ENCODE measurements at places on chromosomes 16 and 17.

- peak; percentile 68 for DNase-seq
Observed at GRCh38 chr17:13031718-13032350, 14.0 kb upstream of the ELAC2 start.

DNA sequence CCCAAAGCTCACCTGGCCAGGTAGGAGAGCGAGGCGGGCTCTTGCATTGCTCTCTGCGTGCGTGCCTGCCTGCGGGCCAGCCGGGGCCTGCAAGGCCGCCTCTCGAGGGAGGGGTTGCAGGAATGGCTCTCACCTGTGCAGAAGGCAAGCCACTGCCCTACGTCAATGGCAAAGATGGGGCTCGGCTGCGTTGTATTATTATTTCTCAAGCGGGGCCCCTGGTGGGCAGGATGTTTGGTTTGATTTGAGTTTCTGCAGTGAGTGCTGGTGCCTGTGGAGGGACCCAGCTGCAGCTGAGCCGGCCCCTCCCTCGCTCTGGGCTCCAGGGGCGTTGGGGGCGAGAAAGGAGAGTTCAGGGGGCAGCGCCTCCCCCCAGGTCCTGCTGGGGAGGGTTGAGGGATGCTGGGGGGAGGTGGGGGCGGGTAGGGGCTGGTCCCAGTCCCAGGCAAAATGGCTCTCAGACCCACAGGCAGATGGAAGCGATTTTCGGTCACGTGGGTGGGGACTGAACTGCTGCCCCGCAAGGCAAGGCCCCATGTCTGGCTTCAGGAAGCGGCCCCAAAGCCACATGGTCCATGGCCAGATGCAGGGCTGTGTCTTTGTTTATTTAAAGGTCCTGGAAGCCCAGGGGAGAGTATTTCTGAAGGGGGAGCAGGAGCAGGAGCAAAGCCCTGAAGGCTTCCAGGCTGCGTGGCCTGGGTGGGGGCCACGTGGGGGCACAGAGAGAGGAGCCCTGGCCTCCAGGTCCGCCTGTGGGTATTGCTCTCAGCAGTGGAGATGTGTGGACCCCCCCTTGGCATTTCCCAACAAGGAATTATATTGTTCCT is 338.8 kb downstream of the SEC14L1 start:
- no peak for DNase-seq

GRCh38 chr17:2459917-2460271 is 51.8 kb downstream of the METTL16 start:
- DNase-seq = no peak

GRCh38 chr16:1164975-1165374 is 12.1 kb downstream of the CACNA1H start:
- DNase-seq = no peak

DNA sequence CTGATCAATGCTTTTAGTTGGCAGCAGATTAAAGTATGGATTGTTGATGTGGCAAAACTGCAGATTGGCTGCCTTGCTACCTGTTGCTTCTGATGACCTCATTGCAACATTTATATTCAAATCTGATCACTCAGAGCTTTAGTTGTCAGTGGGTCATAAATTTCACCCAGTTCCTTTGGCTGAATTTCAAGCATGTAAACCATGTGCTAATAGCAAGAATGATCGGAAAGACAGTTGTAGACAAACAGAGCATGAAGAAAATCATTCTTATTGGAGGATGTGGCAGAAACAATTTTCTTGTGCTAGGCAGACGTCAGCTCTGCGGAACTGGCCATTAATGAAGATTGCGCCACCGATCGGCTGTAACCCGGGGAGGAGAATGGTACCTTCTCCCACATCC is 346.6 kb upstream of the EEF2KMT start:
- DNase-seq = no peak

GRCh38 chr17:50917418-50917743 is 51.2 kb upstream of the TOB1 start:
- no peak for DNase-seq

- no peak for DNase-seq
Observed at GRCh38 chr16:26961459-26961858, 105.3 kb upstream of the C16orf82 start.

DNA sequence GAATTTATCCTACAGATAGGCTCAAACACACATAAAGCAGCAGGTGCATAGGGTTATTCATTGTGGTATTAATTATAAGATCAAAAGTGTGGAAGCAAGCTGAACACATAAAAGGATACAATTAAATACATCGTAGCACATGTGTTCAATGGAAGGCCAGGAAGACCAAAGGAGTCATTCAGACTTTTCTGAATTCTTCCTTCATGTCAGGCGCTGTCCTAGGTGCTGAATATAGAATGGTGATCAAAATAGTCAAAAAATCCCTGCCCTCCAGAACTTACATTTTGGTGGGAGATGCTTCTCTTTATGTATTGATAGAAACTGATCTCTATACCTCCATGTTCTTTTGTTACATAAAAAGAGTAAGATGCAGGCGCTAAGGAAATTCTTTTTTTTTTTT is 439.0 kb upstream of the ASIC2 start:
- peak; percentile 7 for DNase-seq

DNA sequence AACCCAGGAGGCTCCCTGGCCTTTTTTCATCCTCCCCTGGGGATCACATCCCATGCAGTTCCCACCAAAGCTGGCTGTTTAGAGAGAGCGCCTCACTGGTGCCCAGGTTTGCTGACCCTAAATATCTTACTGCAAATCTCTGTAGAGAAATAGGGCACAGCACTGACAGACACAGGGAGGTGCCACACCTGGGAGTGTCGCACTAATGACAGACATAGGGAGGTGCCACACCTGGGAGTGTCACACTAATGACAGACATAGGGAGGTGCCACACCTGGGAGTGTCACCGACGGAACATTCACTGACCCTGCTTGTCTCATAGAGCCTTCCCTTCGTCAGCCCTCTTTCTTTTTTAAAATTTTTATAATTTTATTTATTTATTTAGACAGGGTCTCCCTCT is 25.6 kb downstream of the UNK start:
- no peak for DNase-seq

DNA sequence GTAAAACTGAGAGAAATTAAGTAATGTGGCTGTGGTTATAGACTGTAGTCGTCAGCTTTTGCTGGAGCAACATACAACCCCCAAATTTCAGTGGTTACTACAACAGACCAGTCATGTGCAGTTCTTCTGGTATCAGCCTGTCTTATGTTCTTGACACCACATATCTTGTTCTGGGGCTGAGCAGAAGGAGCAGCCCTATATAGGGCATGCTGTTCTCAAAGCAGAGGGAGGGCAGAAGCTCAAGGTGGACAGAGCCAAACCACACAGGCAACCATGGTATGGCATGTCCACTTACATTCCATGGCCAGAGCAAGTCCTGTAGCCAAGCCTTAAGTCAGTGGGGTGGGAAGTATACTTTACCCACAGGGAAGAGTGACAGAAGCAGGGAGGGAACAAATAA is 7.7 kb downstream of the PRKAR1A start:
- no peak for DNase-seq

DNA sequence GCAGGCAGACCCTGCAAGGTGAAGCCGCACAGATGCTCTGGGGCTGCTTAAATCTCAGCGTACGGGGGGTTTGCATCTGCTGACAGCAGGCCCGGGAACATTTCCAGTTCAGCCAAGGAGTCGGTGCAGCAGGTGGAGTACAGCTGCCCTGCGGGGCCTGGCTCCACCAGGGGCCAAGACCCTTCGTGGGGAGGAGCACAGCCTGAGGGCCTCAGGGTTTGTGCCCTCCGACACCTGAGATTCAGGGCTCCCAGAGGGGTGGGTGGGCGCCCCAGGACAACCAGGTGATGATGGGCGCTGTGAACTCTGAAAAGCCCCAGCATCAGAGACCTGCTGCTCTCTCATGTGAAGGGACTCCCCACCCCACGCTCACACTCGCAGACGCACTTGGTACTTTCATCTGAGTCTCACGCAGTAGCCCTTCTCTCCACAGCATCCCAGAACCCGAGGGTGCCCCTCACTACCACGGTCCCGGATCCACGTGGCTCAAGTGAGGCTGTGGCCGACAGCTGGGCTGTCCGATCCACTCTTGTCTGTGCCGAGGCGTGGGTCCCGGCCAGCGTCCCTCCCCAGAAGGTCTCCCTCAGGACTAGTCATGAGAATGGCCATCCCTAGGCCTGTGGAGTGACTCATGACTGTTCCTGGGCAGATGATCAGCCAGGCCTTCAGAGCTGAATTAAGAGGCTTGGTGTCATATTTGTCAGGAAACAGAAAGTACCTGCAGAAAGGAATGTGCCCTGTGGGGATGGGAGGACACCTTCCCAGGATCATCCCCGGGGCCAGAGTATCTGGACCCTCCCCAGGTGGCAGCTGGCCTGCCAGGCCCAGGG is 29.6 kb downstream of the ACSF3 start:
- no peak for DNase-seq

DNA sequence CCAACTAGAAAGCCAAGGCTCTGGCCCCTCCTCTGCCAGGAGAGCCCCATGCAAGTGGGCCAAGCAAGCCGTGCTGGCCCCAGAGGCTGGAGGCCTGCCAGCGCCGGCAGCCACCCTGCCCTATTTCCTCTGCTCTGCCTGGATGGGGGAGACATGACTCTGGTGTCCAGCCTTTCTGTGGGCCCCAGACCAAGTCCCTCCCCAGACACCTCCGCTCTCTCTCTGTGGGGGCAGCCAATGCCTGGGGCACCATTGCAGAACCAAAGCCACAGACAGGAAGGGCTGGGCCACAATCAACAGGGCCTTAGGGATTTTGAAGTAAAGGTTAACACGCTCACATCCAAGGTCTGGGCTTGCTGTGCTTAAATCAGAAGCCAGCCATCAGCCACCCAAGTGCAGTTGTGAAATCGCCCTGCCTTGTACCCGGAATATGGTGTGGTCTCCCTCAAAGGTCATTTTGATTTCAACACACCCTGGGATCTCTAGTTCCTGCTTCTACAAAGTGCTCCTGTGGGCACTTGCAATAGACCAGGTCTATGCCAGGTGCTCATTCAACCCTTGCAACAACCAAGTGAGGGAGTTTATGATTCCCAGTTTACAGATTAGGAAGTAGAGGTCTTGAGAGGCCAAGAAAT is 63.5 kb upstream of the TEX2 start:
- DNase-seq = no peak

GRCh38 chr16:893360-893759 is 77.4 kb downstream of the LMF1 start:
- DNase-seq = no peak

DNA sequence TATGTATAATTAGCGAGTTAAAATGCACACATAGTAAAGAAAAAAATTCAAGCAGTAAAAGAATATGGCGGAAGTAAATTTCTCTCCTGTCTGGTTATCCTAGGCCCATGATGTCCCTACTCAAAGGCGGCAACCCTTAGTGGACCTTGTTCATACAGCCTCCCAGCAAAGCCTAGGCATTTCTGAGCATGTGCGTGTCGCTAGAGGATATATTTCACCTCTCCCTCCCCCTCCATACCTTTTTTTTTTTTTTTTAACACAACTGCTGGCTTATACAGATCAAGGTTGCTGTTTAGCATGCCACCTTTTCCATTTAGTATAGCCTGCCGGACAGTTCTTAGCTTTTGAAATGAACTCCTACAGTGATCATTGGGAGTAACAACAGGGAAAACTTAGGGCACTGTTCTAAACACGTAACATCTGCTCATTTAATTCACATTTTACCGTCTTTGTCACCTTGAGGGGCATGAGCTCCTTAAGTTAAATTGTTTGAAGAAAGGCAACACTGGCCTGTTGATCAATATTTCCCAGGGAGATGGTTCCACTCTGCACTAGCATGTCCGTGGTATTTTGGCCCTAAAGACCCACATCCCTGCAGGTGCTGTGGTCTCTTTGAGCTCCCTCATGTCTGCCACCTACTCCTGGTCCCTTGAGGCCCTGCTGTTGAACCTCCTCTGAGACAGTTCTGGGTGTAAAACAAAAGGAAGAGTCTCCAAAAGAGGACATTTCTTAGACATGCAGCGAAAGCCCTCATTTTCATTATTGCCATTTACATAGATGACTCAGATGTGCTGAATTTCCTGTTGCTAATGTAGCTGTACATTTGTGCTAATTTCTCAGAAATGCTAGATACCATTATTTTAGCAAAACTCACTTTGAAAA is 4.1 kb upstream of the TNFRSF13B start:
- DNase-seq = no peak

DNA sequence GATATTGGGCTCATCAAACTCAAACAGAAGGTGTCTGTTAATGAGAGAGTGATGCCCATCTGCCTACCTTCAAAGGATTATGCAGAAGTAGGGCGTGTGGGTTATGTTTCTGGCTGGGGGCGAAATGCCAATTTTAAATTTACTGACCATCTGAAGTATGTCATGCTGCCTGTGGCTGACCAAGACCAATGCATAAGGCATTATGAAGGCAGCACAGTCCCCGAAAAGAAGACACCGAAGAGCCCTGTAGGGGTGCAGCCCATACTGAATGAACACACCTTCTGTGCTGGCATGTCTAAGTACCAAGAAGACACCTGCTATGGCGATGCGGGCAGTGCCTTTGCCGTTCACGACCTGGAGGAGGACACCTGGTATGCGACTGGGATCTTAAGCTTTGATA is 2.6 kb upstream of the HPR start:
- no peak for DNase-seq

DNA sequence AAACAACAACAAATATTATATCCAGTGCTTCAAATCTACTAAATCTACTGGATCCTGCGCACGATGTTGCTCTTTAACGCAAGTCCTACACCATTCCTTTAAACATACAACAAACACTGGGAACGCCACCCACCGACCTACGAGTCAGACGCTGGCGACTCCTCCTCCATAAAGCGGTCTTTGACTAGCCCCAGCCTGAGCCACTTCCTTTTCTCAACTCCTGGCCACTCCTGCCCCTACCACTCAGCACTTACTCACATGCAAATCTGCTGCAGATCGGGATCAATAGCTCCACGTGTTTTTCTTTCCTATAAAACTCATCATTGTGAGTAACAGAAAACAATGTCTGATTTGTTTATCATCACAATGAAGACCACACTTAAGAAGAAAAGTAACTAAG is 32.8 kb upstream of the MNT start:
- no peak for DNase-seq

GRCh38 chr16:87960852-87961251 is 9.6 kb downstream of the BANP start:
- no peak for DNase-seq

DNA sequence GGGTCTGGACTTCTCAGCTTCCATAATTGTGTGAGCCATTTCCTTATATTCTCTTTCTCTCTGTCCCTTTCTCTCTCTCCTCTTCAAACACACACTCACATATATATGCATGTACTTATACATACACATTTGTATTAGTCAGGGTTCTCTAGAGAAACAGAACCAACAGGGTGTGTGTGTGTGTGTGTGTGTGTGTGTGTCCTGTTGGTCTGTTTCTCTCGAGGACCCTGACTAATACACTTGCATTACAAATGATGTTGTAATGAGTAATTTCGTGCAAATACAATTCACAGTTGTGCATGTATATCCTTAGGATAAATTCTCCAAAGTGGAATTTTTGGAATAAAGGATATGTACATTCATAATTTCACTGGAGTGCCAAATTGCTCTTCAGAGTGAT is 115.3 kb downstream of the NPIPB5 start:
- DNase-seq = no peak
